Pancreas (tissue), 10 donors: ENCODE measurements at places on chromosomes 3 and 15. TPM values are rescaled to one million over a fixed set of nuclear protein-coding genes. Genes with fewer than 3 reads are reported as not detected.

Gene GOLGA8T
- total RNA-seq, result 0.19 TPM

Gene PLA2G4E
- not detected for total RNA-seq

Gene AQP9
- total RNA-seq, result 0.05 TPM

Gene PDIA3
- total RNA-seq, result 250 TPM

Gene PIF1
- total RNA-seq, result not detected

Gene PLSCR2
- total RNA-seq, result 0.95 TPM

DNA sequence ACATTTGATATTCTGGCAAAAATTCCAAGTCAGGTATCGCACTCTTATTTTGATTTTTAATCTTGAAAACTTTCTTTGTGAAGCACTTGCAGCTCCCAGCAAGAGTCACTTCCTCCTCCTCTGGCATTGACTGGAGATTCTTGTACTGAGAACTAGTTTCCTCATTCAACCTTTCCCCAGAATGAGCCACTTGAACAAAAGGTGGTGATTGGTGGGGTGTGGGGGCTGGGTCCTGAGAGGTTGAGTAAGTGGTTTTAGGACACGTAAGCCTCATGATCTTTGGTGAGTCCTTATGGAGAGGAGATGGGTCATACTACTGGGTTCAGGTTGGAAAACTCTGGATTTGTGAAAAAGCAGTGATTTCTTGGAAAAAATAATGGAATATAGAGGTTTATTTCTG is 32.3 kb upstream of the ONECUT1 start:
- H3K4me1 ChIP-seq, result no peaks in the 10 kb centered on the region
- H3K36me3 ChIP-seq, result no peaks in the 10 kb centered on the region
- H3K27ac ChIP-seq, result no peak overlapping the region
- H3K27me3 ChIP-seq, result no peaks in the 10 kb centered on the region
- H3K4me3 ChIP-seq, result no peak overlapping the region
- DNase-seq, result no peak

- H3K36me3 ChIP-seq, result no peaks in the 10 kb centered on the region
- DNase-seq, result no peak
- H3K27ac ChIP-seq, result no peak overlapping the region
- H3K27me3 ChIP-seq, result no peaks in the 10 kb centered on the region
- no peak overlapping the region for H3K4me3 ChIP-seq
- no peaks in the 10 kb centered on the region for H3K4me1 ChIP-seq
These were observed 804.0 kb downstream of the ROBO1 start for GRCh38 chr3:78963771-78964170.

DNA sequence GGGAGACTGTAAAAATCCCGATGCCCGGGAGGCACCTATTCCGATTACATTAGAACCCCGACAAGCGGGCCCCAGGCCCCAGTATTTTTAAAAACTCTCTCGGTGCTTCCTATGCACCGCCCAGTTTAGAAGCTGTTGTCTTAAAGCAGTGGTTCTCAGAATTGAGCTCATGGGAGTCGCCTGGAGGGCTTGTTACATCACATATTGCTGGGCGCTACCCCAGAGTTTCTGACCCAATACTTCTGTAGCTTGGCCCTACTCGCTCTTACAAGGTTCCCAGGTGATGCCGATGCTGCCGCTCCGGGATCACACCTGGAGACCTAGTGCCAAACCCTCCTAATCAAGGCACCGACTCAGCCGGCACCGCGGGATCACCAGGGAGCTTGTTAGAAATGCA is 35.2 kb downstream of the CPN2 start:
- DNase-seq, result no peak
- H3K36me3 ChIP-seq, result no peaks in the 10 kb centered on the region
- H3K27ac ChIP-seq, result no peak overlapping the region

GRCh38 chr3:2567451-2567850 is 468.8 kb downstream of the CNTN4 start:
- H3K27me3 ChIP-seq, result no peaks in the 10 kb centered on the region
- no peak overlapping the region for H3K27ac ChIP-seq
- no peaks in the 10 kb centered on the region for H3K4me1 ChIP-seq
- no peak overlapping the region for H3K4me3 ChIP-seq

GRCh38 chr3:30747771-30748281 is 141.4 kb downstream of the TGFBR2 start:
- H3K4me1 ChIP-seq, result no peaks in the 10 kb centered on the region
- DNase-seq, result no peak
- H3K27me3 ChIP-seq, result no peaks in the 10 kb centered on the region
- H3K4me3 ChIP-seq, result no peak overlapping the region
- H3K36me3 ChIP-seq, result no peaks in the 10 kb centered on the region
- H3K27ac ChIP-seq, result no peak overlapping the region

DNA sequence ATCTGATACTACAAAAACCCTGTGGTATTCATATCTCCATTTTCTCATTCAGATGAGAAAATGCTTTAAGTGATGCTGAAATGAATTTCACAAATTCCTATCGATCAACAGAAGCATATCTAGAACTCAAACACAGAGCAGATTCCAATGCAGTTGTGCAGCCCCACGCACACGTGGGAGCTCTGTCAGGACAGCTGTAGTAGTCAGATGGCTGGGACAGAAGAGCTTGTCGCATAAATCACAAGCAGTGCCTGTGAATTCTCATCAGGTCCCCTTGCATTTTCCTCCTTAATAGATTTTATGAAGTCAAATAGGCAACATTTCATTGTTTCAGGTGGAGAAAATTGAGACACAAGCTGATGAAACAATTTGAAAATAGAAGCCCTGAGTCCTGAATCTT is 792.3 kb downstream of the AGBL1 start:
- H3K36me3 ChIP-seq, result no peaks in the 10 kb centered on the region
- no peak overlapping the region for H3K27ac ChIP-seq
- no peak for DNase-seq
- H3K4me1 ChIP-seq, result no peaks in the 10 kb centered on the region
- H3K4me3 ChIP-seq, result no peak overlapping the region

DNA sequence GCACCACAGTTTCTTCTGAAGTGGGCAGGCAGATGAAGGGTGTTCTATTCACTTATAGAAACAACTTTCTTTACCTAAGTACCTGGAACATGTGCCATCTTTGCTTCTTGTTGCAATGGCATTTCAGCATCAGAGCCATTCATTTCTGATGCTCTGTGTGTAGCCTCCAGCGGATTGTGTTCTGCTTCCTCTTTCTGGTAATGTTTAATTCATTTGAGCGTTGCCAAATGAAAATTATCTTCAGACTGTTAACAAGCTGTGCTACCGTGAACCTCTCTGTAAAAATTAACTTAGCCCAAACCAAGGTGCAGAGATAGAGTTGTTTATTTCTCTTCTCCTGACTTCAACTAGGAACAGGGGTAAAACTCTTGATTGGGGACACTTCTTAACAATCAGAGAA is 302.0 kb downstream of the EDEM1 start:
- H3K27ac ChIP-seq, result no peak overlapping the region
- H3K27me3 ChIP-seq, result no peaks in the 10 kb centered on the region
- H3K4me3 ChIP-seq, result no peak overlapping the region
- H3K36me3 ChIP-seq, result no peaks in the 10 kb centered on the region

DNA sequence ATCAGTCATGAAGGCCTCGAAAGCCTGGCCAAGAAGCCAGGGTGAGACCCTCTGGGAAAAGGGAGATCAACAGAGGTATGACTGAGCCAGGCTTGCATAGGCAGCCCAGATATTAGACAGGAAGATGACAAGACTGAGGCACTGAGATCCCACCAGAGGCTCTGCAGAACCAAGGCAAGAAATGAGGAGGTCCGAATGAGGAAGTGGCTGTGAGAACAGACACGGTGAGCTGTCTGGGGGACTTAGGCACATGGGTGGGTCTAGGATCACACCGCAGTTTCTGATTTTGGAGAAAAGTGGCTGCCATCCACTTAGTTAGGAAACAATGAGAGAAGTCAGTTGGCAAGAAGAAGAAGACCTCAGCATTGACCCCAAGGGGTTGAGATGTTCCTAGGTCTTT is 31.5 kb upstream of the PRSS50 start:
- H3K36me3 ChIP-seq, result no peaks in the 10 kb centered on the region
- H3K27me3 ChIP-seq, result no peaks in the 10 kb centered on the region
- H3K4me3 ChIP-seq, result no peak overlapping the region
- H3K4me1 ChIP-seq, result no peaks in the 10 kb centered on the region
- no peak overlapping the region for H3K27ac ChIP-seq
- no peak for DNase-seq

DNA sequence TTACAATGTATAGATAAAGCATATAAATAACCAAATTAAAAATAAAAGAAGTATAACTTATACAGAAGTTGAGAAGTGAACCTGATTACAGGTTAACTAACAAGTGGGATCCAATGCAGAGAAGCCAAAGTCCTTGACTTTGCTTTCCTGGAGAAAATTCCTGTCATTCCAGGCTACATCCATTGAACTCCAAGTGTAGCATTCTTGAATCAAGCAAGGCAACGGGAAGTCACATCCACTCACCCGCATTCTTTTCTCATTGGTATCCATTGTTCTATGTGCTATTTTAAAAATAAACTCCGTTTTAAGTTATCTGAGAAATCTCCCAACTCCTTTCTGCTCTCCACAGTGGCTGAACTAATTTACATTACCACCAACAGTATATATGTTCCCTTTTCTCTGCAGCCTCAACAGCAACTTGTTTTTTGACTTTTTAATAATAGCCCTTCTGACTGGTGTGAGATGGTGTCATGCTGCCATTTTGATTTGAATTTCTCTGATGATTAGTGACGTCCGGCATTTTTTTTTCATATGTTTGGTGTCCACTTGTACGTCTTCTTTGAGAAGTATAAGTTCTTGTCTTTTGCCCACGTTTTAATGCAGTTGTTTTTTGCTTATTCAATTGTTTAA is 534.3 kb downstream of the ROBO1 start:
- no peak overlapping the region for H3K4me3 ChIP-seq
- H3K27me3 ChIP-seq, result no peaks in the 10 kb centered on the region
- no peaks in the 10 kb centered on the region for H3K4me1 ChIP-seq
- H3K36me3 ChIP-seq, result no peaks in the 10 kb centered on the region
